Right lobe of liver (tissue), 6 donors: ENCODE measurements at places on chromosomes 11 and 22.

DNA sequence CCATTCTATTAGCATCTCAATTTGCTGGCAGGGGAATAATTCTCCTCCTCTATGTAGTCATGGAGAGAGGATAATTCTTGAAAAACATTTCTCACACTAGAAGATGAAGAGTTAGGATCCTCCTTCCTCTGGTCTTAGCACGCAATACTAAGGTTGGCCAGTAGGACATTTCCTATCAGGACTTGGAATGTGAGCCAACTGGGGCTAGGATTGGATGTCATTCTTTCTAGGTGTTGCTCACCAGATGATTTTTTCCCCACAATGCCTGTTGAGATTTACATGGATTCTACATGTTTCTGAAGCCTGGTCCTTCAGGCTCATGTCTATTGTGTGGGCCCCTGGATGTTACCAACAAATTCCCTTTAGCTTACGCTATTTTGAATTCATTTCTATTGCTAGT lies 28.0 kb downstream of the SLN start:
- no peak for DNase-seq

DNA sequence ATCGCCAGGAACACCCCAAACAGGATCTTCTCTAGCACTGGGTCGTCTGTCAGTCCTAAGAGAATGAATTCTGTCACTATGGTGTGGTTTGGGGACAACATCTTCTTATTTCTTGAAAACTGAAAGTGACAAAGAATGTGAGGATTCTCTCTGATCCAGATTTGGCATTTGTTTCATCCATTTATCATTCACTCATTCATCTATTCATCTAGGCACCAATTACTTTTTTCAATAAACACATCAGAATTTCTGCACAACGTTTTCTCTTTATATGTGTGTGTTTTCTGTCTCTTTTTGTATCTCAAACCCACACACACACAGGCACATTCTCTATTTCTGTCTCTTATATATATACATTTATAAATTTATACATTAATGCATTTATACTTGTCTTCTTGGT lies at the start of gene OR5M10:
OR5M10 (minus strand) TSS at position 101 of the 400 bp plus-strand sequence; CDS start at position 101, 0 bp downstream.
- no peak for DNase-seq

DNA sequence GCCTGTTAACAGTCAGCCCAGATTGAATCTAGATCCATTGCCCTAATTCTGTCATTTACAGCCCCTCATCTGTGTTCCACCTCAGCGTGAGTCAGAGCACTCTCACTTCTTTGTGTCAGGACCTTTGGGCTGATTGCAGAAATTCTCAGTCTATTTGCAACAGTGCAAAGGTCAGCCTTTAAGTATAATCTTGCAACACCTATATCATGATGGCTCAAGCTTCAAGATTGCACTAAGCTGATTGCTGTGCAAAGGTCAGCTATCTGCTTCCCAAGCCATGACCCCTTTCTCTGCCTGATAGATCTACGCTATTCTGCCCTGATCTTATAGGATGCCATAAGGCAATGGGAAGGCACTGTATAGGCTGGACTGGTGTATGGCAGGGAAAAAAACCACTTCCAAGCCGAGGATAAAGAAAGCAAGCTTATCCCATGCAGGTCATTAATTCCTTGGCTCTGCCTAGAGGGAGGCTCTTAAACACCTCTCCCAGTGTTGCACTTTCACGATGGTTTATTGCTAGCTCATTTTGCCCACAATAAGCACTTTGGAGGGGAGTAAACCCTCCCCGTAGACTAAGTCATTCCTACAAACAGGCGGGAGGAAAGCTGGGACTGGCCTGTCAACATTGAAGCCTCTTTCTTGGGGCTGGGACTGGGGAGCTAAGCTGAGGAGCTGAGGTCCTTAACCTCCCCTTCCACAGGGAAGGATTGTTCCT lies 100.6 kb downstream of the RRAS2 start:
- DNase-seq = no peak

DNA sequence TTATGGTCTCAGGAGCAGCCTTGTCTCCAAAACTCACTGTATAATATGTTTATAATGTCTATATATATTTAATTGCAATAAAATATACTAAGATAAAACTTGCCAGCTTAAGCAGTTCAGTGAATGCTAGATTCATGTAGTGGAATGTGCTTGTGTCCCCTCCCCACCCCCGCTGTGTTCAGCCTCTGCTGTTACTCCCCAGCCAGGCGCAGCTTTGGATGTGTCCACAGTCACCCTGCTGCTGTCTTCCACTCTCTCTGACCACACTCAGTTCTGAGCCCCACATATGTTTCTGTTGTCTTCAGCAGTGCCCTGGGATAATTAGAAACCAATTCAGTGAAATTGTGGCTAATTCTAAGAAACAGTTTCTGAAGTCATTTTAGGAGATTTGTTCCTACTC lies 52.2 kb downstream of the PPFIA1 start:
- no peak for DNase-seq

DNA sequence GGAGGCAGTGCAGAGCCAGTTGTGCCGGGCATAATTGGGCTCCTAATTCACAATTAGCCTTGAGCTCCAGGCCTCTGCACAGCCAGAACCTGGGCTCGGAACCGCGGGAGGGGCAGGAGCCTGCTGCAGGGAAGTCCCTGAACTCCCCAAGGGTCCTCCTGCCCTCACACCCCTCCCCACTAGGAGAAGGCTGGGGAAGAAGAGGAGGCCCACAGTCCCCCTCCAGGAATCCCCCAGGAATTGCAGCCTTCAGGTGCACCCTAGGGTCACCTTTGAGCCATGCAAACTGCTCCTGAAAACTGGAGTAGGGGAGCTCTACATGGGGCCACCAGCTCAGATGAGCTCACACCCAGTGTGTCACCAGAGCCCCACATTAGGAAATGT lies 93.8 kb upstream of the LMO1 start:
- DNase-seq = no peak
